ENCODE measurements at places on chromosomes 16 and 17.

DNA sequence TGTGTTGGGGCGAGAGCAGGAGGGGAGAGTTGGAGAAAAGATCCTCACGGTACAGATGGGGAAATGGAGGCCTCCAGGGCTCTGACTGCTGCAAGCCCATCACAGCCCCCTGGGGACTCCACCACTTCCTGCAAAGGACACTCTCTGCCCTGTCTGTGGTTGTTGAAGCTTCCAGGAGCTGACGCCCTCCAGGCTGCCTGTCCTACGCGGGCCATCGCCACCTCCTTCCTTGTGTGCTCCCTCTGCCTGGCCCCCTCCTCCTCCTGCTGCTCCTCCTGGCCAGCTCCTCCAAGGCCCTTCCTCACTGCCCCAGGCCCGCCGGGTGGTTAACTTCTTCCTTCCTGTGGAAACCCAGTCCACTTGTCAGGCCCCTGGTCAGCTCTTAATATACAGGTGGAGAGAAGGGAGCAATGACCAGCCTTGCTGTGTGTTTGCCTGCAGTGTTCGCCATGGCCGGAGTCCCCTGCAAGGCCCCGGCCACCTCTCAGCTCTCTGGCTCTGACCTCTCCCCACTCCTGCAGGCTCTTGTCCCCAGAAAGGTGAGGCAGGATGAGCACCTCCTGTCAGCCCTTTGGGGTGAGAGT is 18.4 kb upstream of the STAC2 start:
- DNase-seq = no peak

GRCh38 chr16:85445779-85446222 is 167.3 kb upstream of the GSE1 start:
- DNase-seq = no peak

DNA sequence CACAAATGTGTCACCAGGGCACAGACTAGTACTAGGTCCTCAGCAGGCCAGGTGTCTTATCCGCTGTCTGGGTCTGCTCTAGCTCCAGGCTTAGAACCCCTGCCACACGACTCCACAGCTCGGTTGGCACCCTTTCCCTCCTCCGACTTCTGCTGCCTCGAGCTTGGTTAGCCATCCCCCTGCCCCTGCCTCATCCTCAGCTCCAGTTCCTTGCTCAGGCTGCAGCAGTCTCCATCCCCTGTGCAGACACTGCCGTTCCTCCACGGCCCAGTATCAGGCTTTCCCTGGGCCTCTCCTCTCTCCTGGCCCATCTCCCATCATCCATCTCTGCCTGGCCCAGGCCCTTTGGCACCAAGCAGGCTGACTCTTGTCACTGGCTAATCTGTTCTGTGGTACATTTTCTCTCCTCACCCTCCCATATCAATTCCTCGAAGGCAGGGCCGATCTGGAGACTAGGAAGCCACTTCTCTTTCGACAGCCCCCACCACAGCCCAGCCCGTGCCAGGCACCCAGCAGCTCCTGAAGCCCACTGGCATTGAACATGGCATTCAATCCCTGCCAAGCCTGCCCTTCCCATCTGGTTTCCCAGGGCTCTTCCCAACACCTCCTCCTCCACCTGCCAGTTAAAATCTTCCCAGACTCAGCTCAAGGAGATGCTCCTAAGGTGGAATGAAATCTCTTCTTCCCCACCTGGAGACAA is 1.4 kb upstream of the GRN start:
- DNase-seq = no peak

- no peak for DNase-seq
Observed at GRCh38 chr16:66701516-66701915, 5.0 kb upstream of the CMTM4 start.

DNA sequence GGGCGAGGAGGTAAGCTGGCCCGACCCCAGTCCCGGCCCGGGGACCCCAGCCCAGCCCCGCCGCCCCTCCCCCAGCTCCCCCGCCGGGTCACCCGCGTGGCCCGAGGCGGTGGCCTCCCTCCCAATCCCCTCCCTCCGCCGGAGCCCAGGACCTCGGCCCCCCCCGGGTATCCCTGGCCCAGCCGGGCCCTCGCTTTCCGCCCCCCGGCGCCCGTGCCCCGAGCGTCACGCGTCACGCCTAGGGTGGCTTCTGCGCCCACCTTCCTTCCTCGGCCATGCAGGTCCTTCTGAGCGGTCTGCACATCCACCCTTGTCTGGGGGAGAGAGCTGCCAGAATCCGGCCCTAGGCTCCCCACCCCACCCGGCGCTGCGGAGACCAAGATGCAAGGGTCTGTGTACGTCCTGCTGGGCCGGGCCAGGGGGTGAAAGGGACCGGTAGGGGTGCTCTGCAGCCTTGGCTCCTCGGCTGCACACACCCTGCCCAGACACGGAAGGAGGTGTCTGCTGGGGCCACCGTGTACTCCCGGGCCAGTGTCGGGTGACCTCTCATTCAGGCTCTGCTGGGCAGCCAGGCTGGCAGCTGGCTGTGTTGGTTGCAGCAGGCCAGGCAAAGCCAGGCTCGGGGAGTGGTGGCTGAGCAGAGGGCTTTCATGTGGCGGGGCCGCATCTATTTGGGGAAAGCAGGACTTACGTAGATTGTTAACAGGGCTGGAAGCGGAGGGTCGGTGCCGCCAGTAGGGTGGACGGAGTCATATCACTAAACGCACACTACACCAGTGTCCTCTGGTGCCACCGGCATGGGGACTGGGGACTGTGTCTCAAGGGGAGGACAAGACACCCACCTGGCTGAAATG is 754 bp downstream of the RAB11FIP4 start:
- no peak for DNase-seq

DNA sequence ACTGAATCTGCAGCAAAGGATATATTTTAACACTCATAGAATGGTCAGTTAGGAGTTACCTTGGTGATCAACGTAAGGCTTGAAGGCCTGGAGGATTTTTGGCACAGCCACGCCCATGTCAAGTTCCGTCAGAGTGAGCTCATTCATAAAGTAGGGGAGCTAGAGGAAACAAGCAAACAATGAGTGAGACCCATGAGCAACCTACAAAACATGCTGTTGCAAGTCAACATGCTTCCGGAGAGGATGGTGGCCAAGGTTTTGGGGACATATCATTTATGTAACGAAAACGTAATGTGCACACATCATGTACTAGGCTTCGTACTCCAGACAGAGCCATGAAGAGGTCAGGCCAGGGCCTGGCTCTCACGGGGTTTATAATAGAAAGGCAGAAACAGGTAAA is 41.1 kb upstream of the ERN1 start:
- peak; percentile 60 for DNase-seq

Data from RWPE1 (cell line).